ENCODE measurements at places on chromosomes 5 and 9. TPM values are rescaled to one million over a fixed set of nuclear protein-coding genes. Genes with fewer than 3 reads are reported as not detected.

GRCh38 chr5:36643162-36643561, 36.8 kb downstream of the SLC1A3 start:
- DNase-seq, result no peak

DNA sequence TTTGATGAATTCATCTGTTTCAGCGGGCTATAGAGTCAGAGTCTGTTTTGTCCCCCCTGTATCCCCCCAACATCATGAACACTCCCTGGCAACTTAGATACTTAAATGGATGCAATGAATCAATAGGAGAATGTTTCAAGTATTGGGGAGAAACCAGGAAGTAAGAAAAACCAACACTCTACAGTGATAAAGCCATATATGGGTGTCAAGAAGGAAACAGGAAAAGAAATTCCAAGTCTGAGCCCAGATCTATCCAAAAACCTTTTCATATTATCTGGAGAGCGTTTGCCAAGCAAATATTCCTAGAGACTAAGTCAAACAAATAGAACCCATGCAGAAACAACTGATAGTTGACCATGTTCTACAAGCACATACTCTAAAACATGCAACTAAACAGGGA, 2.3 kb upstream of the GNAQ start:
- no peak for DNase-seq

DNA sequence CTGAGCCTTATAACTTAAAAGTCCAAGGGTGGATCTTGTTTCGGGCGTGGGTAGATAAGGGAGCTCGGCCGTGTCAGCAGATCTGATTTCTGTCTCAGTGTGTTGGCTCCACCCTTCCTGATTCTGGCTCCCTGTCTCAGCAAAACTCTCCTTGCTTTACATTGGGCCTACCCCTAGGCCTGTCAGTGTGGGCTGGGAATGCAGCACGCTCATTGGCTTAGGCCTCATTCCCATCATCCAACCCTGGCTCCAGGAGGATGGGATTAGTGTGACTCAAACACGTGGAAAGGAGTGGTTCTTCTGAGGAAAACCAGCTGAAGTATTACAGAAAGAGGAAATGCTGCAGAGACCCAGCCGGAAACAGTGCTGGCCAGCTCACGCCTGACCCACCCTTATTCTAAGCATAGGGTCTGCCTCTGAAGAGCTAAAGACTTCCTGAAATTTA, 59.9 kb downstream of the ZFAND5 start:
- DNase-seq, result peak; percentile 83

GRCh38 chr5:136026636-136027035, 2.2 kb upstream of the TGFBI start:
- DNase-seq, result no peak

DNA sequence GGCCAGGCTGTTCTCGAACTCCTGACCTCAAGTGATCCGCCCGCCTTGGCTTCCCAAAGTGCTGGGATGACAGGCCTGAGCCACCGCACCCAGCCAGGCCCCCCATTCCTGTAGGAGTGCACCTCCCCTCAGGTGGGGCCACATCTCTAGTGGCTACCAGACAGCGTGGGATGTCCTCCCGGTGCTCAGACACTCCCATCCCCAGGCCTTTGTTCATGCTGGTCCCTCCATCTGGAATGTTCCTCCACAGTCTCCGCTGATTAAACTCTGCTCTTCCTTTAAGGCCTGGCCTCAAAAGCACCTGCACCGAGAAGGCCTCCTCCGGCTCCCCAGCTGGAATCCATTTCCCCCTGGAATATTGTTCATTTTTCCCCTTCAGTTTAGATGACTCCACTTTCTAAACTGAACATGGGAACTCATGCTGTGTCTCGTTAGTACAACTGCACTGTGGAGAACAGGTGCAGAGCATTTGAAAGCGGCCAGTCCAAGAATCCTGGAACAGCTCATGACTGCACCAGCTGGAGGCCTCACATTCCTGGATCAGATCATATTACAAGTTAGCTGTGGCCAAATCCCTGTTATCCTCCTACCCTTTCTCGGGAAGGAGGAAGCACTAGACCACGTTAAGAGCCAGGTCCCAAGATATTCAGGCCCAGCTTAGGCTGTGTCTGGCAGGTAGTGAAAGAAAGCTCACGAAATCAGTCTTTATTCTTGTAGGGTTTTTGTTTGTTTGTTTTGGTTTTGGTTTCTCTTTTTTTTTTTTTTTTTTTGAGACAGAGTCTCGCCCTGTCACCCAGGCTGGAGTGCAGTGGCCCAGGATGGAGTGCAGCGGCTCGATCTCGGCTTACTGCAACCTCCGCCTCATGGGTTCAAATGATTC, 10.8 kb upstream of the PRRC2B start:
- DNase-seq, result peak; percentile 93

DNA sequence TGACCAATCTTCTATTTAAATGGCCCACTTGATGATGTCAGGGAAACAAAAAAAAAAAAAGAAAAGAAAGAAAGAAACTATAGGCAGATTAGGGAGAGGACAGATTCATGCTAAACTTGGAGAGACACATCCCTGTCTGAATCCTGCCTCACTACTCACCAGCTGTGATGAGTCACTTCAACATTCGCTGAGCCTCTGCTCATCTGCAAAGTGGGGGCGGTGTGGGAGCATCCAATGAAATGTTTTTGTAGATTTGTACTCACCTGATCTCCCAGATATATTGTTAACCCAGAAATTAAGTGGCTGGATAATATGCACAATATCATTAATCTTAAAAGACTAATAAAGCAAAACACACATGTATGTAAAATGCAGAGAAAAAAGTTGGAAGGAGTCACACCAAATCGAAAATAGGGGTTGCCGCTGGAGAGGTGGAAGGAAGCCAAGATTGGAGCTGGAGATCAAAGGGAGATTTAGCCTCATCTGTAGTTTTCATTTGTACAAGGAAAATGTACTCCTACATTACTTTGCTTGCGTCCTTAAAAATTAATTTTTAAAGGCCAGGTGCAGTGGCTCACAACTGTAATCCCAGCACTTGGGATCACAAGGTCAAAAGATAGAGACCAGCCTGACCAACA, 17.0 kb upstream of the ERGIC1 start:
- DNase-seq, result peak; percentile 52

DNA sequence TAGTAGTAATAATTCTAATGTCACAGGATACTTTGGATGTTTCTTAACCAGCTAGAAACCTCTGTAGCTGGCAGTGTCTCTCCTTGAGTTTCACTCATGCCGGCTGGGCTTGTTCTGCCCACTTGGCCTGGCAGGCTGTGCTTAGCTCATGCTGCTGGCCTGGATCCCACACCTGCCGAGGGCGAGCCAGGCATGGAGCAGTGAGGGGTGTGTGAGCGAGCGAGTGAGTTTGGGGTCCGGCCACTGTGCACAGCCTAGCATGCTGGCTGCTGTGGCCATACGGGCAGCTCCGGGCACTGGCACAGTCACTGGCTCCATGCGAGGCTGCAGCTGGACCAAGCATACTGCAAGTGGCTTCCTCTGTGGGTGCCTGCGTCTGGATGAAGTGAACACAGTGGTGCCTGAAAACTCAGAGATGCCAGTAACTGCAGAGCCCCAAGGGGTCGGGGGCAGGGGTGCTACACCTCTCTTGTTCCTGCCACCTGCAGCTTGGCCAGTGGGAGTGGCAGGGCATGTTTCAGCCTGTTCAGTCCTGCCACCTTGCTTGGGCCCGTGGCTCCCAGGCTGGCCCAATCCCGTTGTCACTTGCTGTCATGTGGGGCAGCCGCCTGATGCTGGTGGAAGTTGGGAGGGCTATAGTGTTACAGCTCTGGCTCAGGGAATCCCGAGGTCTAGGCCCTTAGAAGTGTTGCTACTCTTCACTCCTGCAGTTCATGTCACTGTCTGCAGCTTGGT, 9.9 kb downstream of the FSD1L start:
- DNase-seq, result no peak

DNA sequence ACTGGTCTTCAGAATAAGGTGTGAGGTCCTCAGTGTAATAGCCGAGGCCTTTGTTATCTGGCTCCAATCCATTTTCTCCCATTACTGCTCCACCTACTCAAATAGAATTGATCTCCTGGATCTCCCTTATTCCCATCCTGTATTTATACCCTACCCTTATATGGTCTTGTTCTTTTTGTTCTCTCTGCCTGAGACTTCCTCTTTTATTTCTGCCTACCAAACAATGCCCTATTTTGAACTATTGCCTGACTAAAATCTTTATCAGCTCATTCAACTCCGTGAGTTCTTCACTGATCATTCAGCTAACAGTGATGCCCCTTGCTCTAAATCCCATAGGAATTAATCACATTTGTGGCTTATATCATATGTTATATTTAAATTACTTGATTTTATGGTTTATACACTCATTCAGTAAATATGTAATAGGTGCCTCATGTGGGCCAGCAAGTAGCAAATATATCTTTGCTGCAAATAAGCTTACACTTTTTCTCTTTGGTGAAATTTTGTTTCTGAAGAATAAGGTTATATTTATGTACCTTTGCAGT, 417.5 kb upstream of the MEF2C start:
- DNase-seq, result no peak

DNA sequence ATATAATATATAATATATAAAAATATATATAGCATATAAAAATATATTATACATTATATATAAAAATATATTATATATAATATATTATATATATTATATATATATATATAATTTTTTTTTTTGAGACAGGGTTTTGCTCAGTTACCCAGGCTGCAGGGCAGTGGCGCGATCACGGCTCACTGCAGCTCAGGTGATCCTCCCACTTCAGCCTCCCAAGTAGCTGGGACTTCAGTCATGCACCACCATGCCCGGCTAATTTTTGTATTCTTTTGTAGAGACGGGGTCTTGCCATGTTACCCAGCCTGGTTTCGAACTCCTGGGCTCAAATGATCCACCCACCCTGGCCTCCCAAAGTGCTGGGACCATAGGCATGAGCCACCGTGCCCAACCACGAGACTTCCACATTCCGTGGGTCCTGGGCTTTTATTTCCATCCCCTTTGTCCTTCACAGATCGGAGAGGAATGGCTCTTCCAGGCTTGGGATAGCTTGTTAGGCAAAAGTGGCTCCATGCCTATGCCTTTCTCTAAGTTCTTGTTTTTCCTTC, 62.0 kb upstream of the IER5L start:
- no peak for DNase-seq

- DNase-seq, result no peak
Observed at GRCh38 chr5:179294891-179295777, 50.1 kb downstream of the ADAMTS2 start.

DNA sequence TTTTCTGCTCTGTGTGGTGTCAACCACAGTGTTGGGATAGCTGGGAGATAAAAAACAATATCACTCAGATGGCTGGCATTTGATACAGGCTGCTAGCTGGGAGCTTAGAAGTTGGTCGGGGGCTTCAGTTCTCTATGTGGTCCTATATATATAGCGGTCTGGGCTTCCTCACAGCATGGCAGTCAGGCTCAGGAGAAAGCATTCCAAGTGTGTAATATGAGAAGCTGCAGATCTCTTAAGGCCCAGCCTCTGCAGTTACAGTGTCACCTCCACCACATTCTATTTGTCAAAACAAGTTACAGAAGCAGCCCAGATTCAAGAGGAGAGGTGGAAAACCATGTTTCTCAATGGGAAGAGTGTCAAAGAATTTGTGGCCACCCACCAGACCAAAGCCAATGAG, 108.1 kb upstream of the NIPBL start:
- no peak for DNase-seq

DNA sequence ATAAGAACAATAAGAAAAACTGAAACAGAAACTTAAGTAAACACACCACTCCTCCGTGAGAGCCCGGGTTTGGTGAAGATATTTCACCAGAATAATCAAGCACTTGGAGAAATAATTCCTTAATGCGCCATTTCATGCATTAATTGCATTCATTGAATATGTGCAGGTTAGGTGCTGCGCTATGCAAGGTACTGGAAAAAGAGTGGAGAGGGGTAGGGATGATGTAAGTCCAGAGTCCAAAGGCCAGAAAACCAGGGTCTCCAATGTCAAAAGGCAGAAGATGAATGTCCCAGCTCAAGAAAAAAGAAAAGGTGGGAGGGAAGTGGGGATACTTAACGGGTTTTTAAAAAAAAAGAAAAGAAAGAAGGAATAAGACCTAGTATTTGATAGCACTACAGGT, 669 bp upstream of the ZFP37 start:
- no peak for DNase-seq

DNA sequence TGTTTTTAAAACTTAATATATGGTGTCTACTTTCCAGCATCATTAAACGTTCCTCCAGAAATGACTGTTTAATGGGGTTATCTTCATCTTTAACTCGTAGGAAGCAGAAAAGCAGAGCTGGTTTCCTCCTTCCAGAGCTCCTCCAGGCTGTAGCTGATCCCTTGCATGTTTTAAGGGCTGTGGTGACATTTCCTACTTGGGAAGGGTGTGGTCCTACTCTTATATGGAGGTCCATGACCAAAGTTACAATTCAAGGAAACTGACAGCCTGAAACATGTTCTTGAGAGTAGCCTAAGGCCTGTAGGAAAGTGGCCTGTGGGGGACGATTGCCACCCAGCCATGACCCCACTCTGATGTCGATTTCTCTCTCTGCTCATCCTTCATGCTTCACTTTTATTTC, 297.1 kb downstream of the GADD45G start:
- DNase-seq, result no peak

DNA sequence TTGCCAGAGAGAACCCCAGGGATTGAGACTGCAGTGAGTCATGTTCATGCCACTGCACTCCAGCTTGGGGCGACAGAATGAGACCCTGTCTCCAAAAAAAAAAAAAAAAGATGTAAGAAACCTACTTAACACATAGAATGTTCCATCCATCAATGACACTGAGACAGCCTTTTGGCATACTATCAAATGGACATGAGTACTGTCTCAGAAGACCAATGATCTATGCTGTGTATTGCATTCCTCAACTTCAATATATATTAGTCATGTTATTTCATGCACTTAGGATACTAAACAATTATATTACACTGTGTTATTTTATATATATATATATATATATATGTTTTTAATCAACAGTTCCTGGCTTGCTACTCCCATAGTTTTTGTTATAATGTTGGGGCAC, 57.1 kb upstream of the ANKH start:
- no peak for DNase-seq

DNA sequence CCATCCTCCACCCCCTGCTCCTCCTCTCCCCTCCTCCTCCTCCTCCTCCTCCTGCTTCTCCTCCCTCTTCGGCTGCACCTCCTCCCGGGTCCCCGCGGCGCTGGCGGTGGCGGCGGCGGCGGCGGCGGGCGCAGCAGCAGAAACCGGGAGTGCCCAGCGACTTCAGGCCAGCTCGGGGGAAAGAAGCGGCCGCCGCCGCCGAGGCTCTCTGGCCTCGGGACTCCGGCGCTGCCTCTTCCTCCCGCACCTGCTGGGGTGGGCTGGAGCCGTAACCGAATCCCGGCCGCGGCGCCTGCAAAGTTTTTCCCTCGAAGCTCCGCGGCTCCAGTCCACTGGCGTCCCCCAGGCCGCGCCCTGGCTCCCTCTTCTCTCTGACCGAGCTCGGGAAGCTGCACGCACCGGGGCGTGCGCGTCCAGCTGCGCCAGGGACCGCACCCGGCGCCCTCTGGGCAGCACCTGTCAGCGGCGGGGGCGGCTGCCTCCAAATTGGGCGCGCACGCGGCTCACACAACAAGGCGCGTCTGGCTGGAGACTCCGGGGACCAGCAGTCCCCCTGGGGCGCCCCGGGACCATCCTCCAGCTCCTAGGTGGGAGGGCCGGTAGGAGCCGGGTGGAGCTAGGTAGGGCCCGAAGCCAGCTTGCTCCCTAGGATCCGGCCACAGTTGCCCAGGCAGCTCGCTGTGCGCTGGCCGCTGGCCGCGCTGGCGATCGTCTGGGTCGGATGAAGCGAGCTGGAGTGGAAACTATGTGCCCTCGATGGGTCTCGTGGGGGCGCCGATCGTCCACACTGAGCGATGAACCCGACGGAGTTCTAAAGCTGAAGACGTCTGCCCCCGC, at the start of gene MCTP1:
Gene MCTP1, minus strand, starts transcription at position 523 of the 837 bp plus-strand sequence.
- DNase-seq, result peak; percentile 10

Gene SLC36A3
- total RNA-seq, result not detected

Gene REEP2
- 56.6 TPM for total RNA-seq

Gene ENTREP1
- 176 TPM for total RNA-seq

Gene TAS2R1
- total RNA-seq, result not detected

Gene TAF11L5
- total RNA-seq, result not detected

Gene SPRY4
- 10.0 TPM for total RNA-seq

Gene QRFP
- total RNA-seq, result not detected

Data from cardiac muscle cell (in vitro differentiated cells and primary cell).